Activated CD8-positive, alpha-beta memory T cell treated with anti-CD3 and anti-CD28 coated beads, Interleukin-2, amount 50 U/mL, for 48 hours (primary cell): ENCODE measurements at places on chromosomes 12 and 14.

GRCh38 chr14:101174522-101174838 is 271.0 kb upstream of the RTL1 start:
- DNase-seq: no peak

- no peak for DNase-seq
These were observed 73.5 kb downstream of the BTG1 start for GRCh38 chr12:92072112-92072511.

- DNase-seq: no peak
These were observed 46.2 kb downstream of the RPH3A start for GRCh38 chr12:112837629-112838197.

DNA sequence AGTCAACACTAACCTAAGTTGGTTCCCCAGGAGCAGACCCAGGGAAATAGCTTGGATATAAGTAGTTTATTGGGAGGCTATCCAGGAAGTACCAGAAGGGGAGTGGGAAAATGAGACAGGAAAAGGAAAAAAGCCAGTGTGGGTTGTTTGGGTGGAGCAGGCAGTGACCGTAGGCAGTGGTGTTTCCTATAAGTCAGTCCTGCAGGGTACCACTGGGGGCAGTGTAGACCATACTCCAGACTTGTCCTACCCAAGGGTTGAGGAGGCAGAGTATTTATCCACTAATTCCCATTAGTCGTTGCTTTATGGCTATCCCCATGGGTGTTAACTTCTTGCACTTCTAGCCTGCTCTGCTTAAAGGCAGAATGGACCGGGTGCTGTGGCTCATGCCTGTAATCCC is 6.4 kb upstream of the CCDC60 start:
- DNase-seq: no peak

- DNase-seq: no peak
These were observed 125.9 kb upstream of the MAP1LC3B2 start for GRCh38 chr12:116433249-116433648.

GRCh38 chr12:53300187-53300586 is 692 bp downstream of the MYG1 start:
- no peak for DNase-seq

GRCh38 chr14:85248881-85249635 is 280.9 kb upstream of the FLRT2 start:
- no peak for DNase-seq

DNA sequence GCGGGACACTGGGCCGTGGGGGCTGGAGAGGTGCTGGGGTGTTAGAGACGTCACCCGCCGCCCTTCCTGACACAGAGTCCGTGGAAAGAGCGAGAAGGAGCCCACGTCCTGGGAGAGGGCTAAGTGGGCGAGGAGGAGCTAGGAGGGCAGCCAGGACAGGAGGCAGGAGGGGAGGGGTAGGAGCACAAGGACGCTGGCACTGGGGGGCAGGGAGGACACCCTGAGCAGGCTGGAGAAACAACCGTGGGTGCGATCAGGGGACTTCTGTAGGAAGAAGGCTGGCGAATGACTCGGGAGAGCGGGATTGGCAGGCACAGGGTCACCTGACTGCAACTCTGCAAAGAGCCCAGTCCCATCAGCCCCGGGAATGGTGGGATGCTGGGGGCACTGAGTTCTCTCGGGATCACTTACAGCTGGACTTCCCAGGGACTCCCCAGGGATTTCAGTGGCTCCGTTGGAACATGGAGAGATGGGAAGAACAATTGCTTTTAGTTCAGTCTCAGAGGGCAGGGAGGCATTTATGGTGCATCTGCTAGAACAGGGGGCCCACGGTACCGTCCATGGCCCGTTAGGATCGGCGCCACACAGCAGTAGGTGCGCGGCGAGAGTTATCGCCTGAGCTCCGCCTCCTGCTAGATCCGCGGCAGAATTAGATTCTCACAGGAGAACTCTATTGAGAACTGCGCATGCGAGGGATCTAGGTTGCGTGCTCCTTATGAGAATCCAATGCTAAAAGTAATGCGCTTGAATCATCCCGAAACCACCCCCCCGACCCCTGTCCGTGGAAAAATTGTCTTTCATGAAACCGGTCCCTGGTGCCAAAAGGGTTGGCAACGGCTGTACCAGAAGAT is 24.3 kb downstream of the UBR7 start:
- DNase-seq: no peak

DNA sequence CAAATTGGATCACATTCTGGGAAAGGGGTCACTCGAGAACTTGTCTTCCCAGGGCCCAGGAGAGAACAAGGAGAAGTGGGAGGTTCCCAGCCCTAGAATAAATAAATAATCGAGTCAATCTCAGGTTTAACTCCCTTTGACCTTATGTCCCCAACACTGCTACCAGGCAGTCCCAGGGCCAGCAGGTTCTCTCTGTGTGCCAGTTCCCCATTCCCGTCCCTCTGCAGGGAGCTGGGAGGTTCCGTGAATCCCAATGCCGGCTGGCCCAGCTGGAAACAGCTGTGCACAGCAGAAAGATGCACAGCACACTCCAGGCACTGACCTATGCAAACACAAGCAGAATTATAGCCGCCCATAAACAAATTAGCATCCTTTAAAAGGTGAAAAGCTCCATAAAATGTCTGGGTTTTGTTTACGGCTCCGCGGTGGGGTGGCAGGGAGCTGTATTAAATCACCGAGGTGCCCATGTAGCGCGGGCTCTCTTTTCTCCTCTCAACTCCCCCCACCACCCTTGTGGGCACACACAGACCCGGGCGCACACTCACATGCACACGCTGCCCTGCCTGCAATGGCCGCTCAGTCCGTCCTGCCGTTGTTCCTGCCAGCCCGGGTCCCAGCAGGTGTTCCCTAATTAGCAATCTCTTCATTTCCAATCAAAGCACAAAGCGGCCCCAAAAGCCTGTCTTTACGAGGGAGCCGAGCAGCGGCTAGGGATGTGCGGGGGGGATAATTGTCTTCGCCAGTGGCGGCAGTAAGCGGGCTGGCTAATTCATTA is 46.6 kb upstream of the ESRRB start:
- no peak for DNase-seq

GRCh38 chr14:28952666-28953065 is 186.1 kb downstream of the FOXG1 start:
- DNase-seq: no peak

DNA sequence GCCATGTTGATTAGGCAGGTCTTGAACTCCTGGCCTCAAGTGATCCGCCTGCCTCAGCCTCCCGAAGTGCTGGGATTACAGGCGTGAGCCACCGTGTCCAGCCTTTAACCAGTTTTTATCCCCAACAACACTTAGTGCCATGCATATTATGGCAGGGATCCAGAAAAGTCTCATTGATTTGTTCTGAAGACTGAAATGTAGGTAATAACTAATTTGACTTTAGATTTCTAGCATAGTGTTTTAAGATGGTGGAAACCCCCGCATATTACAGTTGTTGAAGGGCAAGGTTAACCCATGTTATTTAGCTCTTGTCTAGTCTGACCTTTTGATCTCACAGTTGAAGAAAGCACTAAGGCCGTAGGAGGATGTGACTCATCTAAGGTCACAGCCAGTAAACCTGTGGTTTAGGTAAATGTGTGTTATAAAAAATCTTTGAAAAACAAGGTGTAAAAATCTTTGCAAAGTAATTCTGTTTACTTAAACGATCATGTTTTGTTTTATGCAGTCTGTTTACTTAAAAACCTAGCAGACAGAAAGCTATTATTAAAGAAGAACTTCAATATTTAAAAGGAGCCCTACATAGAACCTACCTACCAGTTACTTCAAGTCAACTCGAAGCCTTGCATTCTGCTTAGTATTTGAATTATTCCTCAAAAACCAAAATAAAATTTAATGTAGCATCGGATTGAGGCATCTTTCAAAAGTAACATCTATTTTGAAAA is 24.8 kb downstream of the BICDL1 start:
- no peak for DNase-seq

- no peak for DNase-seq
These were observed 12.3 kb downstream of the NKX2-8 start for GRCh38 chr14:36570065-36570464.

DNA sequence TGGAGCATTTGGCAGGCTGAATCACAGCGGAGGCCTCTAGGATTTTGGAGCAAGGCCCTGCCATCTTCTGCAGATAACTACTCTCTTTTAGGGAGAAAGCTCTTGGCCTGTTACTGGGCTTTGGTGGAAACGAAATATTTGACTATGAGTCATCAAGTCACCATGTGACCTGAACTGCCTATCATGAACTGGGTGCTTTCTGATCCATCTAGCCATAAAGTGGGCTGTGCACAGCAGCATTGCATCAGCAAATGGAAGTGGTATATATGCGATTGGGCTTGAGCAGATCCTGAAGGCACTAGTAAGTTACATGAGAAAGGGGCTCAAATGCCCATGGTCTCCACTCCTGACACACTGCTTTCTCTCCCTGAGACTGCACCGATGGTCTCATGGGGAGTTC is 21.1 kb downstream of the GYS2 start:
- DNase-seq: no peak

- no peak for DNase-seq
These were observed 187.4 kb upstream of the ABCD2 start for GRCh38 chr12:39807043-39807442.

DNA sequence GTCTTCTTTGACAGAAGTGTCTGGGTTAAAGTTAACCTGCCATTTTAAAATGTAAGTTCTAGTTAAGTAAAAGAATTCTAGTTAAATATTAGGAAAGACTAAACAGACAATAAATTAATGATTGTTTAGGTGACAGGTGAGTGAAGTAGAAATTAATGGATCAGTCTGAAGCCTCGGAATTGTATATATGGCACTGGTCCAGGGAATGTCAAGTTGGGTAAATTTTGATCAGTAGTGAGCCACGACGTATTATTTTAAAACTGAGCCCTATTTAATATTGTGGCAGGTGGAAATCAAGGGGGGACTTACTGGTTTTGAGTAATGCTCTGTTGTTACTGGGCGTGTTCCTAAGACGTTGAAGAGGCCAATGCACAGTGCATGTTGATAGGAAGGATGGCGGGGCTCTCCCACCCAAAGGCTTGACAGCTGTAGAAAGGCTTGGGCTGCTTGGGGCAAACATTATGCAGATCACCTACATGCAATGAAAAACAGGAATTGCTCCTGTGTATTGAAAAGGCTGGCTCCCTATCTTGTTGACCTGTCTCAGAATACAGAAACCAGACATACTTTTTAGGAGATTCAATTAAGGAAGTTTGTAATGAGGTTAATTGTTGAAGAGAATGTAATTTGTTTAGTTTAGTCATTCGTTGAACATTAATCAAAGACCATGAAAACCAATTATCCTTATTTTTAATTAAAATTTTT is 5.9 kb upstream of the PPFIBP1 start:
- DNase-seq: no peak

GRCh38 chr12:7175493-7175892 is 14.0 kb upstream of the PEX5 start:
- no peak for DNase-seq

DNA sequence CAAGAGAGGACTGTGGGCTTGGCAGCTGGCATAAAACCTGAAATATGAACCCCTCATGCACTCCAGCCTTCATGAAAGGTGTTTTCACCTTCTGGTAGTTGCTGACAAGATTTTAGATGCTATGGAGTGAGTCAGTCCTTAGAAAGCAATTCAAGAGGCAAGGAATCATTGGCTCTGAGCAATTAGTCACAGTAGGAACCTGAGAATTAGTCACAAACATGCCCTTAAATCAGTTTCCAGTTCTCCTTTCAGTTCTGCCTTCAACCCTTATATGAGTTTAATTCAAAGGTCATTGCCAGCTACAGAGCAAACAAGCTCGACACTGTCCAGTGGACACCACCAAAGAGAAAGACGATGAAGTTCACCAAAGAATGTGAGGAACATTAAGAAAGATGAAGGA is 472.3 kb downstream of the GLT1D1 start:
- no peak for DNase-seq

GRCh38 chr12:94898388-94898787 is 105.1 kb downstream of the NDUFA12 start:
- DNase-seq: no peak

GRCh38 chr12:106000382-106001104 is 138.2 kb downstream of the NUAK1 start:
- no peak for DNase-seq

- DNase-seq: peak; percentile 82
These were observed 33.5 kb downstream of the DAD1 start for GRCh38 chr14:22555384-22556011.

- DNase-seq: no peak
These were observed 8.1 kb downstream of the CIT start for GRCh38 chr12:119868992-119869391.

GRCh38 chr14:98489115-98489514 is 782.9 kb downstream of the BCL11B start:
- DNase-seq: no peak

DNA sequence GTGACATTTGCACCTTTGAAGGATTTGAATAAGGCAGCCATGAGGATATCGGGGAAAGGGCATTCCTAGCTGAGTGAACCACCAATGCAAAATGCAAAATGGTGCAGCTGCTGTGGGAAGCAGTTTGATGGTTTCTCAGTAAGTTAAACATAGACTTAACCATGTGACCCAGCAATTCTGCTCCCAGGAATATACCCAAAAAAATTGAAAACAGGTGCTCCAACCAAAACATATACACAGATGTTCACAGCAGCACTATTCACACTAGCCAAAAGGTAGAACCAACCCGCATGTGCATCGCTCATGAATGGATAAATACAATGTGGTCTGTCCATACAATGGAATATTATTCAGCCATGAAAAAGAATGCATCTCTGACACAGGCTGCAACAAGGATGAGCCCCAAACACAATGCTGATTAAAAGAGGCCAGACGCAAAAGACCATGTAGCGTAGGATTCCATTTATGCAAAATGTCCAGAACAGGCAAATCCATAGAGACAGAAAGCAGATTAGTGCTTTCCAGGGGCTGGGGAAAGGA is 215.0 kb upstream of the MYL2 start:
- no peak for DNase-seq

- no peak for DNase-seq
These were observed 136.9 kb upstream of the PARP11 start for GRCh38 chr12:4009979-4010704.

DNA sequence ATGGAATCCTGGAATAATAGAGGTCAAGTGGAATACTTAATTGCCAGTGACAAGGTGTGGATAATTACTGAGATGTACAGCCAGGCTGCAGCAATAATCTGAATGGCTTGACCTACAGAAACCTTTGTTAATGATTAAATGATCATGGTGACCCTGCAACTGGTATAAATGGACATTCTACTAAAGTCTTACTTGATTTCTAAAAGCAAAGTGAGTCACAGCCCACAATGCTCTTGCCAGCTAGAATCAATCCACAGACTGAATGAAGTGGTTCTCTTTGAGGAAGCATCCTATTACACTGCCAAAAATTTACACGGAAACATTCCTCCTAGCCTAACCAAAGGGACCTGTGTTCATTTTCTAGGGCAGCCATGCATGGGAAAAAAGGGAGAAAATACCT is 518.5 kb downstream of the SOX5 start:
- no peak for DNase-seq

GRCh38 chr12:62933602-62934238 is 1.2 kb downstream of the PPM1H start:
- DNase-seq: no peak
